ENCODE measurements at places on chromosomes 13 and 19. TPM values are rescaled to one million over a fixed set of nuclear protein-coding genes. Genes with fewer than 3 reads are reported as not detected.

- H3K36me3 ChIP-seq = no peaks in the 10 kb centered on the region
- peak overlapping the region; percentile 100 for H3K27ac ChIP-seq
- peak; percentile 84 for DNase-seq
- H3K4me3 ChIP-seq = peak overlapping the region; percentile 90
- no peaks in the 10 kb centered on the region for H3K27me3 ChIP-seq
Observed at GRCh38 chr13:51801631-51802099, 2.3 kb downstream of the DHRS12 start.

DNA sequence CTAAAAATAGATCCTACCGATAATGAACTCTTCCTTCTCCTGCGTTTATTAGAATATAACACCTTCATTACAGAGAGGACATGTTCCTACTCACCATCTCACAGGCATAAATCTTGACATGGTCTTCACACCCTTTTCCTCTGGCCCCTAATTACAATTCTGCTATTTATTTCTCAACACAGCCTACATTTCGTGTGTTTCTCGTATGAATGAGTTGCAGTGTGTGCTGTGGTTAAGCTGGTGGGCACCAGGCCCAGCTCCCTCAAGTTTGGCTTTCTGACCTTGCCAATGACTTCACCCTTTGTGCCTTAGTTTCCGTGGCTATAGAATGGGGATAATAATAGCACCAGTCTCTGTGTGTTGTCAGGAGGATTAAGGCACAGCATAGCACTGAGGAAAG is 12.3 kb upstream of the KATNAL1 start:
- no peaks in the 10 kb centered on the region for H3K27me3 ChIP-seq
- H3K4me1 ChIP-seq = no peaks in the 10 kb centered on the region
- H3K27ac ChIP-seq = no peak overlapping the region
- H3K36me3 ChIP-seq = no peaks in the 10 kb centered on the region
- no peak overlapping the region for H3K4me3 ChIP-seq

RPS16 gene
- total RNA-seq = 1,756 TPM

CEACAM5 gene
- total RNA-seq = not detected

PDX1 gene
- total RNA-seq = not detected

DNA sequence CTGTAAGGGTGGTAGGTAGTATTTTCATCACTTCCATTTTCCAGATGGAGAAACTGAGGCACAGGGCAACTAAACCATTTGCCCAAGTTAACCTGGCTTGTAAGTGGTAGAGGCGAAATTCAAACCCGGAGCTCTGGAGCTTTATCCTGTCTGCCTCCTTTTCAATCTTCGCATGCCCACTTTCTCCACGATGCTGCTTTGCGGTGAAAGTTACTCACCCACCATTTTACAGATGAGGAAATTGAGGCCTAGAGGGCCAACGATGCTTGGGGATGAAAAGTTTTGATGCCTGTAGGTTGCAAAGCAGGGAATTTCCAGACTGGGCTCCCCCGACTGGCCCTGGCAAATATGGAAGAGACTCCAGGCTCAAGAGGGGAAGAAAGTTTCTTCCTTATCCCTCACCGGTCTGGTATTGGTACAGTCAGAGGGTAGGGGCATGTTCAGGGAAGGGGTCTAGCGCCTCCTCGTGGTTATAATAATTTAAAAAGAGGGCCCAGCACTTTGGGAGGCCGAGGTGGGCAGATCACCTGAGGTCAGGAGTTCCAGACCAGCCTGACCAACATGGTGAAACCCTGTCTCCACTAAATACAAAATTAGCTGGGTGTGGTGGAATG is 1.9 kb upstream of the SH2D3A start:
- DNase-seq = no peak
- no peaks in the 10 kb centered on the region for H3K27me3 ChIP-seq
- H3K27ac ChIP-seq = no peak overlapping the region
- H3K4me1 ChIP-seq = no peaks in the 10 kb centered on the region
- H3K36me3 ChIP-seq = no peaks in the 10 kb centered on the region

DNA sequence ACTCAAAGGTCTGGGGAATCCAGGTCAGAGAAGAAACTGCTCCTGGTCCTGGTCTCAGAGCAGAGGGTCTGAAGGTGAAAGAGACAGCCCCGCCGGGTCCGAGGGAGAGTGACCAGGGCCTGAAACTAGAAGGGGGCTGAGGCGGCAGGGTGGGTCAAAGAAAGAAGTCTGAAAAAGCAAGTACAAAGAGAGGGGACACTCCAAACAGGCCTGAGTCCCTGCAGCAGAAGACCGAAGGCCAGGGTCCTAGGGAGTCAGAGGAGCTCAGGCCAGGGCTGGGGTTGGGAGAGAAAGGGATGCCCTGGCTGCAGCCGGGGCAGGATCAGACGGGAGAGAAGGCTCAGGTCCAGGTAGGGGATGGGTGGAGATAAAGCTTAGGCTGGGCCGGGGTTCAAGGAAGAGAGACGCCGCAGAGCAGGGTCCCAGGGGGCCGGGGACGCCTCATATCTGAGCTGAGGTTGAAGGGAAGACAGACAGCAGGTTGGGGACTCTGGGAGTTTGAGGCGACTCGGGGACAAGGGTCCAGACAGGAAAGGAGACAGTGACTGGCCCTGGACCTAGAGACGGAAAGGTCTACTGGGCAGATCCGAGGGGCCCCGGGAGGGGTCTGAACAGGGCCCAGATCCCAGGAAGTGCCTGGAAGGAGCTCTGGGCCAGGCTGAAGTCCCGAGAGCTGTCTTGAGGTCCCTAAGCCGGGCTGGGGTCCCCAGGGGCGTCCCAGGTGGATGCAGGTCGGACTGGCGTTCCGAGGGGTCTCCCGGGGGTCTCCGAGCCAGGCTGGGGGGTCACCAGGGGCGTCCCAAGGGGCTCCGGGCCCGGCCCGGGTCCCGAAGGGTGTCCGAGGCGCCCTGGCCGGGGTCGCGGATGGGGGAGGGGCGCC is 795 bp downstream of the MLLT1 start:
- H3K36me3 ChIP-seq = no peaks in the 10 kb centered on the region
- H3K27ac ChIP-seq = peak overlapping the region; percentile 93
- no peaks in the 10 kb centered on the region for H3K27me3 ChIP-seq
- no peak for DNase-seq
- H3K4me1 ChIP-seq = peaks cover 22% of the 10 kb centered on the region

DNA sequence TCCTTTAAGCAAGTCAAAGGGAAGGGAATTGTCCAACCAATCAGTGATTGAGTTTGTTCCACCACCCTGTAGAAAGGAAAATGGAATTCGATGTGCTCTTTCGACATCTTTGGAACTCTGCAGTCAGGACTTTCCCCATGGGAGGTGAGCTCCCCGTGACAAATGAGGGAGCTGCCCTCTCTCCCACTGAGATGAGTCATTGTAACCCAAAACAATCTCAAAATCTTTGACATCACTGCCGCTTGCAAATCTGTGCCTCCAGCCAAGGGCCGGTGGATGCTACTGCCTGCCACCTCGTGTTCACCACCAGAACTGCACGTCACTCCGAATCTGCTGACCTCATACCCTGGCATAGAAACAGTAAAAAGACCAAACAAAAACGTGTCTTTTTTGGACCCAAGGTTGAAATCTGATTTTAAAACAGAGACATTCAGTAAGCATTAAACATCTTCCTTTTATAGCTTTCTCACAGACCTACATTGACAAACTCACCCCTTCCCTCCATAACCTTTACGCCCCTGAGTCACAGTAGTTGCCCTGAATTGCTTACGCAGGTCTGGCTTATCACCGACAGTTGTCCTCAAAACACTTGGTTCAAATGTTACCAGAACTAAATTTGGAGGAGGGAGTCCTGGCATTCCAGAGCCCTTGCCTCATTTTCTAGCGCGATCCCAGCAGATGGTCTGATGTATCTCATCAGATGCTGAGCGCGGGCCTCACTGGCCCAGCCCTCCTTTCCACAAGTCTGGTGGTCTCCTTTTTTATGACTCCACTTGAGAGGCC is 105.2 kb downstream of the COL4A2 start:
- H3K36me3 ChIP-seq = no peaks in the 10 kb centered on the region
- H3K4me1 ChIP-seq = no peaks in the 10 kb centered on the region
- H3K27me3 ChIP-seq = no peaks in the 10 kb centered on the region
- H3K4me3 ChIP-seq = no peak overlapping the region
- DNase-seq = peak; percentile 91

- peaks cover 11% of the 10 kb centered on the region for H3K4me1 ChIP-seq
- H3K27ac ChIP-seq = no peak overlapping the region
- no peak for DNase-seq
- no peak overlapping the region for H3K4me3 ChIP-seq
Observed at GRCh38 chr19:58330458-58330857, 3.7 kb downstream of the ZSCAN22 start.

TEX101 gene
- not detected for total RNA-seq

DNA sequence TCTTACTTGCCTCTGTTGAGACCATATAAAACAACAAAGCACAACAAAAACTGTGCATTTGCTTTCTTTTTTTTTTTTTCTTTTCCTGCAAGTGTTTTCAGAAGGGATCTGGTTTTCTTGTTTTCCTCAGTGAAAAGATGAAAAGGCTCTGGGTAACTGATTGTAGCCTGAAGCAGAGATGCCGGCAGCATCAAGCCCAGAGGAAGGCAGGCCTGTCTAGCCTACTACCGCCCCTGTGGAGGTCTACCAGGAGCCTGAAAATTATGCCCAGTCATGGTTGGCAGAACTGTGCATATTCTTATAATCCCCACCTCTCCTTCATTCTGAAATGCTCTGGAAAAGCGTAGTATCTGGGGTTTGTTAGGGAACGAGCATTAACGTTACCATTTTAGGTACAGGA is 32.6 kb upstream of the MEDAG start:
- no peaks in the 10 kb centered on the region for H3K27me3 ChIP-seq
- DNase-seq = no peak
- no peak overlapping the region for H3K4me3 ChIP-seq
- H3K4me1 ChIP-seq = no peaks in the 10 kb centered on the region
- H3K27ac ChIP-seq = peak overlapping the region; percentile 73
- no peaks in the 10 kb centered on the region for H3K36me3 ChIP-seq

GRCh38 chr13:42549552-42549936 is 24.4 kb upstream of the TNFSF11 start:
- DNase-seq = no peak
- no peaks in the 10 kb centered on the region for H3K27me3 ChIP-seq
- no peak overlapping the region for H3K4me3 ChIP-seq
- no peaks in the 10 kb centered on the region for H3K4me1 ChIP-seq
- H3K36me3 ChIP-seq = no peaks in the 10 kb centered on the region

IQCN gene
- 7.0 TPM for total RNA-seq

DNA sequence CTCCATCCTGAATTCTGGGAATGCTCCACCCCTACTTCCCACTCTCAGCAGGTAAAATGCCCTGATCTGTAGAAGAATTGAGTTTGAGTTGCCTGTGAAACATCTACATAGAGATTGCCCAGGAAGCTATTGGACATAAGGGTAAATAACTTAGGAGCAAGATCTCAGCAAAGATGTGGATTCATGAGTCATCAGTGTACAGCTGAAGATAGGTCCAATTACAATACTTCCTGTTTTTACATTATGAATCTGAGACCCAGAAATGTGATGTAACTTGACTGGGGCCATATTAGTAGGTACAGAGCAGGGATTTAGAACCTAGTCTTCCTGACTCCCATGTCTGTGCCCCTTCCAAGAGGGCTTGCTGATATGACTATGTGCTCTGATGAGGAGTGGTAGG is 79.4 kb upstream of the FNDC3A start:
- H3K36me3 ChIP-seq = no peaks in the 10 kb centered on the region
- DNase-seq = no peak
- H3K27me3 ChIP-seq = no peaks in the 10 kb centered on the region

RGL3 gene
- 3.7 TPM for total RNA-seq

DNA sequence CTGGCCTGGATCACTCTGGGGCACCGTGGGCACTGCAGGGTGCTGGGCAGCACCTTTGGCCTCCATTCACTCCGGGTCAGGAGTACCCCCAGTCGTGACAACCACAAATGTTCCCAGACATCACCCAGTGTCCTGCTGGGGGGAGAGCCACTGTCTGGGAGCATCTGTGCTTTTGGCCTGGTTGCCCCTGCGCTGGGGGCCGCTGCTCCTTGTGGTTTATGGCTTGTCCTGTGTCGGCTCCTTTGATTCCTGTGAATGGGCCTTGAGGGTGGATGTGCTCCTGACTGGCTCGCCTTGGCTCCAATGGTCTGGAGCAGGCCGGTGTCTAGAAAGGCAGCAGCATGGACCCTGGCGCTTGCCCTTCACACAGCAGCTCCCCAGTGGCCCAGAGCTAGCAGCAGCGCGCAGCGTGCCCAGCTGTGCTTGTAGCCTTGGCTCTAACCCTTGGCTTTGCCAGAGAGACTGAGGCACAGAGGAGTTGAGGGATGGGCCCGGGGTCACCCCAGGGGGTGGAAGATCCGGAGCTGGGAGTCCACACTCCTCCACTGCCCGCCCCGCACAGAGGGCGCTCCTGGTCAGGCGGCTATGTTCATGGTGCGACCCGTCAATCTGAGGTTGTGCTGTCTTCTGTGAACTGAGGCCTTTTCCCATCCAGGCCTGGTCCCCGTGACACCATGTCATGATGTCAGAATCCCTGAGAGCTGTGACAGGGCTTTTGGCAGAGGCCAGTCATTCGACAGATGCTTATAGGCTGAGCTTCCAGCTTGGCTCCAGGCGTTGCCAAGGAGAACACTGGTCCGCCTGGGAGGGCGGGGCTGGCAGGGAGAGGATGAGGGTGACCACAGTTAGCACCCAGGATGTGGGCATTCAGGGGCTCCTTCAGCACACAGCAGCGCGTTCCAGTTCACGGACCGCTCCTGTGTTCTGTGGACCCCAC is 4.1 kb downstream of the DAZAP1 start:
- no peaks in the 10 kb centered on the region for H3K36me3 ChIP-seq
- H3K27me3 ChIP-seq = no peaks in the 10 kb centered on the region
- H3K27ac ChIP-seq = peak overlapping the region; percentile 98
- H3K4me3 ChIP-seq = no peak overlapping the region
- DNase-seq = no peak

GRCh38 chr13:74871369-74872070 is 610.4 kb downstream of the TBC1D4 start:
- H3K27ac ChIP-seq = no peak overlapping the region
- DNase-seq = no peak
- H3K4me1 ChIP-seq = no peaks in the 10 kb centered on the region
- no peaks in the 10 kb centered on the region for H3K27me3 ChIP-seq
- H3K36me3 ChIP-seq = no peaks in the 10 kb centered on the region

SIGLEC14 gene
- not detected for total RNA-seq

DNA sequence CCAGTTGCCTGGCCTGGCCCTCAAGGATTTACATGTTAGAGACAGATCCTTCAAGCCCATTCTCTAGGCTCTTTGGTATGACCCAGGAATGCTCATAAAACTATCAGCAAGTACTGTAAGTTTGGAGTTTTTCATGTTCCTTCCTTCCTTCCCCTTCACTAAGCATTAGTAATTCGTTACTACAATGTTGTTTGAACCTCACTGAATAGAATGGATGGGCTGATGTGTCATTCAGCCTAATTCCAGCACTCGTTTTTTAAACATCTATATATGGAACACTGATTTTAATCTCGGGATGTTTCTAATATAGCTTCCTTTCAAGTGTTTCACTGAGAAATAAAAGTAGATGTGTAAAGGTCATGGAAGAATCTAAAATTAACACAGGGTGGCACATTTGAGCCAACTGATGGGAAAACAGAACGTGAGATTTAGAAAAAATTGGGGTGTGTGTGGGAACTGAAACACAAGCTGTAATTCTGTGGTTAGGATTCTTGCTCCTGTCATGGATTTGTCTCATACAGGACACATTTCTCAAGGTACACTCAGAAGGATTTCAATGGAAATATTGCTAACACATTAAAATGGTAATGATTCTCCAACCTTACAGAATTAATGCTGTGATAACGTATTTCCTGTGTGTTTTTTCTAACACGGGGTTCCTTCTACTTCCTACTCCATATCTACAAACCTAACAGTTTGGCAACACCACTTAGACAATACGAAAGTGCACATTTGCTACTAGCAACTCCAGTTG is 93.4 kb downstream of the FLT1 start:
- H3K27me3 ChIP-seq = no peaks in the 10 kb centered on the region
- DNase-seq = no peak
- H3K36me3 ChIP-seq = no peaks in the 10 kb centered on the region
- no peak overlapping the region for H3K27ac ChIP-seq
- H3K4me1 ChIP-seq = no peaks in the 10 kb centered on the region

APOC4 gene
- total RNA-seq = not detected

CLEC17A gene
- not detected for total RNA-seq

ZNF726 gene
- 9.4 TPM for total RNA-seq

PPP1R12C gene
- 68.3 TPM for total RNA-seq
